ENCODE measurements at places on chromosomes 7 and 10.
A peak's percentile ranks its signal among the peaks of the same experiment; 100 is the strongest.

GRCh38 chr10:68327889-68328786 lies 3.7 kb upstream of the HNRNPH3 start:
- peak; percentile 83 for DNase-seq

DNA sequence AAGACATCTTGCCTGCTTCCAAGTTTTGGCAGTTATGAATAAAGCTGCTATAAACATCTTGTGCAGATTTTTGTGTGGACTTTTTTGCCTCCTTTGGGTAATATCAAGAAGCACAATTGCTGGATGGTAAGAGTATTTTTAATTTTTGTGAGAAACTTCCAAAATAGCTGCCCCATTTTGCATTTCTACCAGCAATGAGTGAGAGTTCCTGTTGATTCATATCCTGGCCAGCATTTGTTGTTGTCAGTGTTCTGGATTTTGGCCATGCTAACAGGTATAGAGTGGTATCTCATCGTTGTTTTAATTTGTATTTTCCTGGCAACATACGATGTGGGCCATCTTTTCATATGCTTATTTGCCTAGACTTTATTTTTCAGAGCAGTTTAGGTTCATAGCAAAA lies 53.9 kb downstream of the BTAF1 start:
- no peak for DNase-seq

DNA sequence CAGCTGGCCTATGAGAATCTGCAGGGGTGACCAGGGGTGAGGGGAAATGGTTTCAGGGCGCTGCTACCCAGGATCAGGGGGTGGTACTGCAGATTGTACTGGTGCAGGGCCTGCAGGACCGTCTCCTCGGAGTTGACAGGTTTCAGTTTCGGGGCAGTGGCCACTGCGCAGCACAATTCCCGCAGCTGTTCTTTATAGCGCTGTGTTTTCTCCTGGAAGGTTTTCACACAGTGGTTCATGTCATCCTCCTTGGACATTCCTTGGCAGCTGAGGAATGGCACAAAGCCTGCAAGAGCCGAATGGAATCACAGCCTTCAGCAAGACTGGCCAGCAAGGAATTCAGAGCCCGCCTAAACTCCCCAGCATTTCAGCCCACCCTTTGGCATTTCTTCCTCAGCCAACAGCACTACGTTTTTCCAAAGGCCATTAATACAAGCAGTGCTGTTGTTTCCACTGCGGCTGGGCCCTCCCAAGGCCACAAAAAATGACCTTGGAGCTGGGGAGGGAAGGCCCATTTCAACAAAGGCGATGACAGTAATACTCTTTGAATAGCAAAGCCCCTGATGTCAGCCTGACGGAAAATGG lies 44.9 kb downstream of the PNLIPRP2 start:
- DNase-seq = no peak

DNA sequence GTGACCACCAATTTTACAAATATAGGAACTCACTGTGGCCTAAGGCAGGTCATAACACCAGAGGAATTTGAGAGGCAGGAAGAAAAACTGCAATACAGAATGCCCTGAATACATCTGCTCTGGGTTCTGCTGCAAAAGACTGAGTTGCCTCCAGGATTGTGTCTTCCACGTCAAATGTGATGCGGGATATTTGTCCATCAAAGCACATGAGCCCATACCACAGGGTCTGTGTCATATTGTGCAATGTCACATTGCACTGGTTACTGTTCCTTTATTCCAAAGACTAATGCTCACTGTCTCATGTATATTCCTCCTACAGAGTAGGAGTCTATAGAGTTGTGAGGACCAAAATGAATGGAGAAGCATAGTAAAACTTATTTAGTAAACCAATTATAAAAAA lies 58.6 kb upstream of the ABCB4 start:
- DNase-seq = no peak

DNA sequence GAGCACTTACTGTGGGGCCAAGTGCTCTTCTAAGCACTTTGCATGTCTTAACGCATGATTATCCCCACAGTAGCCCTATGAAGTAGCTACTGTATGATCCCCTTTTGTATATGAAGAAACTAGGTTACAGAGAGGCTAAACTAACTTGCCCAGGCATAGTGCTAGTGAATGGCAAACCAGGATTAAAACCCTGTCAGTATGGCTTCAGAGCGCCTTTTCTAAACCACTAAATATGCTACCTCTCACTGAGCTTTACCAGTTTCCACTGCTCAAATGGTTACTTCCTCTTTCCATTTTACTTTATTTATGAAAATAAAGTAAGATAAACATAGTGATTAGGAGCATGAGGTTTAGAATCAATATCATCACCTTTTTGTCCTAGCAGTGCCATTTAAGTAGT lies 73.6 kb downstream of the PODXL start:
- no peak for DNase-seq

DNA sequence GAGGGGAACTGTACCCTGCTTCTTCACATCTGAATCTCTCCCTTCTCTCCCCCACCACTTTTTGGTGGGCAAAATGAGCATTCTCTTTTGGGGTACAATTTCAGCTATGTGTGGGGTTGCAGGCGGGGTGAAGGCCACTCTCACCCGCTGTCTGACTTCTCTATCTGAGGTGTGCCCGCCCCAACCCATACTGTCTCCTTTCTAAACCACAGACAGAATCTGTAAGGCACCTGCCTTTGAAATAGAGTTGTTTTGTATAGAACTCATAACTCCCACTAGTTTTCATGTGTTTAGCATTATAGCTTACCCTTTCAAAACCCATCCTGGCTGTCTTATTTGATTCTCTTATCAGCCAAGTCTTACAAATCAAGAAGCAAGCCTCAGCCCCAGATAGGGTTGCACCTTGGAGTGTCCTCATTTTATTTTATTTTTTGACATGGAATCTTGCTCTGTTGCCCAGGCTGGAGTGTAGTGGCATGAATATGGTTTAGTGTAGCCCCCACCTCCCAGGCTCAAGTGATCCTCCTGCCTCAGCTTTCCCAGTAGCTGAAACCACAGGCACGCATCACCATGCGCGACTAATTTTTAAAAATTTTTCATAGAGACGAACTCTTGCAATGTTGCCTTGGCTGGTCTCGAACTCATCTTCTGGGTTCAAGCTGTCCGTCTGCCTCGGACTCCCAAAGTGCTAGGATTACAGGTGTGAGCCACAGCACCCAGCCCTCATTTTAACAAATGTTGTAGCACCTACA lies 11.9 kb downstream of the TSPAN14 start:
- DNase-seq = peak; percentile 50

- DNase-seq = no peak
Observed at GRCh38 chr10:98134117-98134430, 383 bp upstream of the R3HCC1L start.

GRCh38 chr7:139651914-139652313 lies 125.9 kb downstream of the HIPK2 start:
- DNase-seq = no peak

GRCh38 chr7:104927055-104927454 lies 87.0 kb upstream of the KMT2E start:
- no peak for DNase-seq

DNA sequence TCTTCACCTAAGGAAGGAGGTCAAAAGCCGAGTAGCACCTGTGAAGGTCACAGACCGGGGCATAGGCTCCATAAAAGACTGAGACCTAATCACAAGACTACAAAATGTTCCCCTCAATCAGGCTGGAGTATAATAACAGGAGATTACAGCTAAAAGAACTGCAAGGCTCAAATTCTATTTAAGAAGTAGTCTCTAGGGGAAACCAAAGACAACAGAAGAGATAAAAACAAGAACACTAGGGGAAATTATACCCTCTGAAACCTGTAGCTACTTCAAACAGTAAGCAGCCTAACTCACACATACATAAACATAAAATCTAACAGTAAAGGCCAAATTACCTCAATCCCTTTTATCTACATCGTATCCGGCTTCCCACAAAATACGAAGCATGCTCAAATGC lies 38.3 kb downstream of the LMBR1 start:
- DNase-seq = no peak

DNA sequence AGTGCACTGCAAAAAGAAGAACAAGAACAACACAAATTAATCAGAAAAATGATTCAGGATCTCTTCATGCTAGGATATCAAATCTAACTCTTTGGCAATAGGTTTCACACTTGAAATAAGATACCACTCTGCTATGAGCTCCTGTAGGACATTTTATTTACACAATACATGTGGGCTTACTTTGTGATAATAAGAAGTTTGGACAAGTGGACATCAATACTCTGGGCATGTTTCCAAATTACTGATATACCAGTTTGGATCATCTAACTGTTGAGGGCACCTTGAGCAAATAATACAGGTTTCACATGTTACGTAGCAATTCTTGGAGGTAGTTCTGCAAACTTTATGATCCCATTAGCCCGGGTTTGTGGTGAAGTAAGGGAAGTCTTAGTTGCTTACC lies 59.8 kb downstream of the CPVL start:
- DNase-seq = no peak

DNA sequence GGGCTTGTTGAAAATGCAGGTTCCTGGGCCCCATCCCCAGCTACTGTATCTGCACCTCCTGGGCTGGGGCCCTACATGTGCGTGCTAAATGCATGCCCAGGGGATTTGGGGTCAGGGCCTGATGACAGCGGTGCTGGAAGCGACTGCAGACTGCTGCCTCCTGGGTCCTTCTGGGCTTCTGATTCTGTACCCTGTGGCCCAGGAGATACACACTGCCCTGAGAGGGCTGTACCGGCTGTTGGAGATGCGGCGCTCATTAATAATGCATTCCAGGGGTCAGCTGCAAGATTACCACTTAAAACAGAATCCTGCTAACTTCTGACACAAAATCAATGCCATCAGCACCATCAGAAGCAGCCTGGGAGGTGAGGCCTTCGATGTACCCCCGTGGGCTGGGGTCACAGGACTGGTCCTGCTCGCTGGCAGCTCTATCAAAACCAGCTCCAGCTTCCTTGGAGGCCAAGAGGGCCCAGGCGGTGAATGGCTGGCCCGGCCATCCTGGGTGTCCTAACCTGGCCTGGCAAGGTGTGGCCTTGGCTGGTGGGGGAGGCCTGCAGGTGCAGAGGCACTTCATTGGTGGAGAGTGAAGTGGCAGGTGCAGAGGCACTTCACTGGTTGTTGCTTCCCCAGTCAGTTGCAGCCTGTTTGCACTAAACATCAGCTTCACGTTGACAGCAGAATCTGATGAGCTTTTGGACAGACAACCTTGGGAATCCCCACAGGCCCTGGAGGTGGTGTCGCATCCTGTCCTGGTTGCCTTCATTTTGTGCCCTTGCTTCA lies 79.2 kb downstream of the GLRX3 start:
- no peak for DNase-seq

GRCh38 chr7:91784469-91784868 lies 96.0 kb downstream of the MTERF1 start:
- DNase-seq = peak; percentile 73

GRCh38 chr10:81996927-81997326 lies 121.9 kb downstream of the NRG3 start:
- no peak for DNase-seq

DNA sequence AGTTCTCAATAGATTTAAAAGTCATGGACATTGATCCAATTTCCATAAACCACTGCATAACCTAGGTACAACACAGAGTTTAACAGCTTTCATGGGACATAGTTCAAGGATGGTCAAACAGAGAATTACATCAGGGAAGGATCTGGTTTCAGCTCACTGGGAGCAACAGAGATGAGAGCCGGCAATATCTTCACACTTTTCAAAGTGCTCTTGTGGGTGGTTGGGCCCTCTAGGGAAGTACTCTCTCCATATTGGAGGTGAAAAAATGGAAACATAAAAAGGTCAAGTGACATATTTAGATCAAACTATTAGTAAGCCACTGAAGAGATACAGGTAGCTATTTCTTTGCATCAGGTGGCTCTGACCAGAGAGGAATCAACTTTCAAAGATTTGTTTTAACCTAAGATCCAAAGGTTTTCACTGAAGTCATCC lies 61.8 kb upstream of the LRRN3 start:
- no peak for DNase-seq

DNA sequence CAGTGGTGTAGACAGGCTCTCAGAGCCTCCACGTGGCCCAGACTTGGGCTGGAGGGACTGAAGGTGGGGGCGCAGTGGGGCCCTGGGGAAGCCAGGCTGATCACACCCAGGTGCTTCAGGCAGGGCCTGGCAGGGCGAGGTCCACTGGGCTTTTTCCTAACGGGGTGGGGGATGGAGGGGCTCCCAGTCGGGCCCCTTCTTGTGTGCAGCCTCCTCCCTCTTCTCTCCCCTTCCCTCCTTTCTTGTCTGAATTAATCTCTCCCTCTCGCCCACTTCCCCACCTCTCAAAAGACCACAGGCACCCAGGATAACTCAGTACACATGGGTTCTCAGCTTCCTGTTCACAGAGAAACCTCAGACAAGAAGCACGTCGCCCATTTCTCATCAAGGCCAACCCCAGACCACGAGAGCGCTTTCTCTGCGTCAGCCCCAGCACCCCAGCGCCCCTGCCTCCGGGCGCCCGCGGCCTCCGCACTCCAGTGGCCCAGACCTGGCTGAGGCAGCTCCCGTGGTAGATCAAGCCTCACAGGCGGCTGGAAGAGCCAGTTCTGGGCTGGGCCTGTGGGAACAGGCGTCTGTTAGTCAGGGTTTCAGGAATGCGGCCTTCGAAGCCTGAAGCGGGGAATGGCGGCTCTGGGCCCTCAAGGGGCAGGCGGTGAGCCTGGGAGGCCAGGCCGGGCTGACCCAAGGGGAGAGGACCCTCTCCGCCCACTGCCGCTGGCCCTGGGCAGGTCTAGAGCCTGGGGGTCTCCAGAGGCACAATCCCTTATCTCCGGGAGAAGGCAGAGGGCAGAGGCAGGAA lies 50.6 kb downstream of the PWWP2B start:
- DNase-seq = peak; percentile 90

DNA sequence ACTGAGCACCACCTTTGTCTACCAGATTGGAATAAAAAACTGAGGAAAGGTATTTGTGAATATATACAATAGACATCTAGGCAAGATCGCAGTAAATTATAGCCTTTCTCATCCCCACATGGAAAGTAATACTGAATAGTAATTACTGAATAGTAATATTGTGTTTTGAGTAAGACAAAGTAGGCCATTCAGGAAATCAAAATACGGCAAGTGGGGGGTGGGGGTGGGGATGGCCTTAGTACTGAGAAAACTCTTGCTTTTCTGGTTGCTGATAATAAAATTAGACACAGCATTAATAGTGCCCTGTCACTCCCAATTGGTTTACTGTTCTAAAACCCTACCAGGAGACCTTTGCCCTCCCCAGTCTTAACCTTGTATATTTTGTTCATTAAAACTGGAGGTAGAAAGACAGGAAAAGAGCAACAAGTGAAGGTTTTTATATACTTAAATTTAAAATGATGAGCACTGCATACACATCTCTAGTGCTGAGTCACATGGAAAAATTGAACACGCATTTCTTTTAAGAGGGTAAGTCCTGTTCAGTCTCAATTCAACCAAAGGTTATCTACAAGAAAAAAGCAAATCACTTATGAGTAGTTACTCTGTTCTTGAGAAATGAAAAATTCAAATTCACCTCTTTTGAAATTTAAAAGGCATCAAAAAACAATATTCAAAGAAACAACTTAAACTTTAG lies 65.6 kb downstream of the IGF2BP3 start:
- no peak for DNase-seq

GRCh38 chr7:114356133-114356532 lies 58.5 kb upstream of the FOXP2 start:
- DNase-seq = peak; percentile 69

- DNase-seq = peak; percentile 32
Observed at GRCh38 chr7:55131142-55131929, 112.5 kb downstream of the EGFR start.

GRCh38 chr7:158094046-158094445 lies 493.6 kb downstream of the PTPRN2 start:
- DNase-seq = no peak
